B cell (primary cell): ENCODE measurements at places on chromosomes 16 and 17. TPM values are rescaled to one million over a fixed set of nuclear protein-coding genes. Genes with fewer than 3 reads are reported as not detected.

DNA sequence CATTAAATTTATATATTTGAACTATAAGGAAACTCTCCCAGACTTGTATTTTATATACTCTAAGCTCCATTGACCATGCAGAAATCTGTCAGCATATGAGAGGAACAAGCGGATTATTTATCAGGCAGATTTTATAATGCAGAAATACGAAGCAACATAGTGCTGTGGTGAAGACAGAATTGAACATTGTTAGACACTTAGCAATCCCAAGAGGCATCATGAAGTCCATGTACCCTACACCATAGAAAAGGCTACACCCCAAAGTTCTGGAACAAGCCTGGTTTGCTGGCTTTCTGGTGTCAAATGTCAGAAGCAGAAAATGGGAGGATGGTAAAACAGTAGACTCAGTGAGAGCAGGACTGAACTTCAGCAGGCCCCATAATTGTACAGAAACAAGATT is 241.1 kb downstream of the PRKCA start:
- no peak overlapping the region for H3K27ac ChIP-seq
- DNase-seq, result no peak
- H3K4me3 ChIP-seq, result no peak overlapping the region

DNA sequence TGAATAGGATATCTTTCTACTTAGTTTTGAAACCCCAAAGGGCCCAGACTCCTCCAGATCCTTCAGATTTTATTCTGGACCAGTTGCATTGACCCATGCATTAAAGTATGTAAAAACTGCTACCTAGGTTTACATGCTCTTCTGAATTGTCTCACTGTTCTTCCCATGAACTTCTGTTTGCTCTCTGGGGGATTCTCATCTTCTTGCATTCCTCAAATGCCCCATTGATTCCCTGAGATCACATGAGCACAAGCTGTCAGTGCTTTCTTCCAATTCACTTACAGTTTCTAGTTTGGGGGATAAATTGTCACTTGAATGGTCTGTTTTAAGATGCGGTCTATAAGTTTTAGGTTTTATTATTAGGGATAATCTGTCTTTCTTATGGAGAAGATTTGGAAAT is 188.9 kb upstream of the KIF2B start:
- no peaks in the 10 kb centered on the region for H3K4me1 ChIP-seq
- H3K36me3 ChIP-seq, result no peaks in the 10 kb centered on the region
- DNase-seq, result no peak
- H3K27ac ChIP-seq, result no peak overlapping the region
- no peak overlapping the region for H3K4me3 ChIP-seq
- no peaks in the 10 kb centered on the region for H3K27me3 ChIP-seq

The GLP2R gene
- total RNA-seq, result not detected in 2 replicates

DNA sequence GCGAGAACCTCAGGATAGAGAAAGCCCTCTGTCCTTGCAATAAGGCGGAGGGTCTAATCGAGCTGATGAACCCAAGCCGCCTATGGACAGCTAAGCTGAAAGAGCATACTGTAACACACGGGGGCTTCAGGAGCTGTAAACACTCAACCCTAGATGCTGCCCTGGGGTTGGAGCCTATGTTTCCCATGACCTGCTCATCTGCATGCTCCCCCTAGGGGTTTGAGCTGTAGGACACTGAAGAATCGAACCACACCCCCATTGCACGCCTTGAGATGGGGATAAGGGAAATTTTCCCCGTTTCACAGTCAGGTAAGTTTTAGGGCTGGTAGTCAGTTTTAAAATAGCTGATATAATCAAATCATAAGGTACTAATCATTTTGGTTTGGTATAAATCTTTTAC is 675.6 kb upstream of the CDH8 start:
- no peak overlapping the region for H3K4me3 ChIP-seq
- H3K36me3 ChIP-seq, result no peaks in the 10 kb centered on the region
- H3K27ac ChIP-seq, result no peak overlapping the region
- DNase-seq, result no peak
- H3K27me3 ChIP-seq, result no peaks in the 10 kb centered on the region

The CIITA gene
- total RNA-seq, result 719 and 738 TPM in 2 replicates

- H3K27ac ChIP-seq, result no peak overlapping the region
- H3K4me3 ChIP-seq, result no peak overlapping the region
- H3K36me3 ChIP-seq, result no peaks in the 10 kb centered on the region
- H3K4me1 ChIP-seq, result no peaks in the 10 kb centered on the region
- no peak for DNase-seq
- H3K27me3 ChIP-seq, result no peaks in the 10 kb centered on the region
Observed at GRCh38 chr16:48197294-48197693, 41.5 kb upstream of the ABCC12 start.

- no peaks in the 10 kb centered on the region for H3K27me3 ChIP-seq
- H3K4me3 ChIP-seq, result no peak overlapping the region
- no peaks in the 10 kb centered on the region for H3K36me3 ChIP-seq
- no peak for DNase-seq
Observed at GRCh38 chr17:41367426-41368075, 2.1 kb downstream of the KRT33B start.

DNA sequence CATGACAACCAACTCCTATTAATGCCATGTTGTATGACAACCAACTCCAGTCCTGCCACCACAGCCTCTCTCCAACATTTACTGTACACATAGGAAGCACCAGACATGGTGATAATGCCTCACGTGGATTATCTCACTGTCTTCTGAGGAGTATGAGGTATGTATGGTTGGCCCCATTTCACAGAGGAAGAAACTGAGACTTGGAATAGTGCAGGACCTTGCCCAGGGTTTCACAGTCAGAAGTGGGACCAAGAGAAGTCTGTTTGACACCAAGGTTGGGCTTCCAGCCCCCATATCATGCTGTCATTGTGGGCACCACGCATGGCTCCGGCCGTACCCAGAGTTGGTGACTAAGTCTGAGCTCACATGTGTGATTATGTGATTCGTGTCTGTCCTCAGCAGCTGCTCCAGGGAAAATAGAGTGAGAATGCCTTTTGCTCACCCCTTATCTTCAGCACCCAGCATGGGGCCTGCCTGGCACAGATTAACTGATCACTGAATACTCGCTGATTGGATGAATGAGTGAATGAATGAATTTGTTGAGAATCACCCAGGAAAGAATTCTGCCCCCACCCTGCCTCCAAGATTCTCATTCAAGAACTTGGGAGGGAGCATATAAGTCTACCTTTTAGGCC is 204.1 kb upstream of the NLRP1 start:
- no peaks in the 10 kb centered on the region for H3K4me1 ChIP-seq
- no peak overlapping the region for H3K27ac ChIP-seq
- no peaks in the 10 kb centered on the region for H3K36me3 ChIP-seq
- no peaks in the 10 kb centered on the region for H3K27me3 ChIP-seq
- no peak for DNase-seq

The HAP1 gene
- 0.15 and 0.37 TPM in 2 replicates for total RNA-seq

DNA sequence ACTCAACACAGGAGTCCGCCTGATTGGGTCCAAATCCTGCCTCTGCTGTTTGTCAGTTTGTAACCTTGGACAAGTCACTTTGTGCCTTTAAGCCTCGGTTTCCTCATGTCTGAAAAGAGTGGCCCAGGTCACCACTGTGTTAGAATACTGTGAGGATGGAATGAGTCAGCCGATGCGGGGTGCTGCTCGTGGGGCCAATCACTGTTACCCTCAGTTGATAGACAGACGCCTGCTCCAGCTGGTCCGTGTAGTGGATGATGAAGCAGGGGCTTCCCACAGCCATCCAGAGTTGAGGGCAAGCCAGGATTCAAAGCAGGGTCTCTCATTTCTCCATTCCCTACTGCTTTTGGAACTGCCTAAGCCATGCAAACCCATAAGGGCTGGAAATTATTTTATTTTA is 5.8 kb downstream of the FBXL19 start:
- H3K27ac ChIP-seq, result no peak overlapping the region
- no peak for DNase-seq
- H3K4me3 ChIP-seq, result no peak overlapping the region
- H3K36me3 ChIP-seq, result peaks cover 19% of the 10 kb centered on the region

The HNF1B gene
- total RNA-seq, result 1.5 and 1.6 TPM in 2 replicates

GRCh38 chr17:4479340-4479981 is 19.2 kb upstream of the SPNS2 start:
- DNase-seq, result no peak
- peaks cover 9% of the 10 kb centered on the region for H3K4me1 ChIP-seq
- no peaks in the 10 kb centered on the region for H3K27me3 ChIP-seq
- no peaks in the 10 kb centered on the region for H3K36me3 ChIP-seq
- no peak overlapping the region for H3K4me3 ChIP-seq
